ENCODE measurements at places on chromosomes 11 and 22.

- no peak for DNase-seq
These were observed 45.4 kb upstream of the CFAP300 start for GRCh38 chr11:102001657-102002338.

GRCh38 chr22:23302171-23303002 lies 122.1 kb downstream of the BCR start:
- DNase-seq = no peak

- no peak for DNase-seq
These were observed 723 bp downstream of the FOXRED2 start for GRCh38 chr22:36505998-36506635.

DNA sequence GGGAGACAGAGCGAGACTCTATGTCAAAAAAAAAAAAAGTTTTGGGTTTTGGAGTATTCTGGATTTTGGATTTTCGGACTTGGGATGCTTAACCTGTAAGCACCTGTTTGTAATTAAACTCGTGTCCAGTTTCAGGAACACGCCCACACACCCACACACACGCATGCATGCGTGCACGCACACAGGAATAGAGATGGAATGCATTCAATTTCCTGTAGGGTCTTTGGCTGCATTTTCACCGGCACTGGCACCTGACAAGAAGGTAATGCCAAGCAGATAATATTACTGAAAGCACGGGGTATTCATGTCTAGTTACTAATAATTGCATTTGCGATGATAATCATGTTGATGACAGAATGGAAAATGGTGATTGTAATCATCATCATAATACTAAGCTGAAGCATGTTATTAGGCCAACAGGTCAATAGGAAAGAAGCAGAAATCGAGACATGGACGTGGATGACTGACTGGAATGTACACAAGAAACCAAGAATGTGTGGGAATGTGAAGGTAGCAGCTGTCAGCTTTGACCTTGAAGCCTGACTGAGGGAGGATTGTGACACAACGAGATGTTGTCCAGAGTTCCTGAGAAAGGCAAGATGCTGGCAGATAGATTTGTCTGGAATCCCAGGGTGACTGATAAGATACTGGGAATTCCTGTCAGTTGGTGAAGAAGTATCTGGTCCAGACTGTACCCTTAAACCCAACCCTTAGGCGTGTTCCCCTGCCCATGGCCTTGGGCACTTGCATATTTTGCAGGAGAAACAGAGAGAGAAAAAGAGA lies 108.6 kb downstream of the SYN3 start:
- no peak for DNase-seq

Data from activated effector memory CD4-positive, alpha-beta T cell treated with anti-CD3 and anti-CD28 coated beads, Interleukin-2, amount 50 U/mL, for 16 hours (primary cell).